ENCODE measurements at places on chromosomes 7 and 10.

- no peak for DNase-seq
Measured at GRCh38 chr7:90717296-90718060, 121.4 kb downstream of the CDK14 start.

GRCh38 chr10:14285941-14286560 is 44.7 kb downstream of the FRMD4A start:
- no peak for DNase-seq

- DNase-seq = no peak
Measured at GRCh38 chr7:32048970-32049491, 21.2 kb downstream of the PDE1C start.

GRCh38 chr10:58840840-58841435 is 328.3 kb downstream of the BICC1 start:
- no peak for DNase-seq

- no peak for DNase-seq
Measured at GRCh38 chr7:131970602-131971001, 414.2 kb upstream of the PODXL start.

DNA sequence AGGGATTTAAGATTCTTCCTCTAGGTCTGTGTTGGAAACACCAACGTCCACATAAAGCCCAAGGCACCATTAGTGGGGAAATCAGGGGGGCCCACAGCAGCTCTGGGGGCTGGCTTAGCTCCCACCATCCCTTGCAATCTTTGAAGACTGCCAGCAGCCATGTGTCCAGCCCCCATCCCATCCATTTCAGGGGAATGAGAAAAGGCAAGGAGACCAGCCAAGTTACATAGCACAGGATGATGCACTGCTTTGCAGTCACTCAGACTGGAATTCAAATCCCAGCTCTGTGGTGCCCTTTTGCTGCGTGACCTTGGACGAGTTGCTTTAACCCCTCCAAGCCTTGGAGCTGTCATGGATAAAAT is 108.9 kb upstream of the ZMIZ1 start:
- DNase-seq = no peak

GRCh38 chr10:15745751-15746150 is 26.0 kb upstream of the ITGA8 start:
- no peak for DNase-seq

- DNase-seq = no peak
Measured at GRCh38 chr10:5481121-5481520, 18.2 kb downstream of the CALML5 start.

- no peak for DNase-seq
Measured at GRCh38 chr7:41599760-41600159, 103.1 kb downstream of the INHBA start.

DNA sequence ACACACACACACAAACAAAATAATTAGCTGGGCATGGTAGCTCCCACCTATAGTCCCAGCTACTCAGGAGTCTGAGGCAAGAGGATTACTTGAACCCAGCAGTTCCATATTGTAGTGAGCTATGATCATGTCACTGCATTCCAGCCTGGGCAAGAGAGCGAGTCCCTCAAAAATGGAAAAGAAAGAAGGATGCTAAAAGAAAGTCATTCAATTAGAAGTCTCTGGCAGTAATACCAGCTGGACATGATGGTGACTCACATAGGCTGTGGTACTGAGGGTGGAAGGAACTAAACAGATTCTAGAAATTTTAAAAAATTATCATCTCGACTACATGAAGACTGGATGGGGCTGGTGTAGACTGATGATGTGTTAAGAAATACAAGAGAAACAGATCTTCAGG is 385.3 kb downstream of the ETV1 start:
- no peak for DNase-seq

GRCh38 chr7:91031757-91032156 is 232.5 kb upstream of the FZD1 start:
- DNase-seq = no peak

GRCh38 chr10:78494179-78494578 is 460.5 kb downstream of the RPS24 start:
- DNase-seq = no peak

- no peak for DNase-seq
Measured at GRCh38 chr7:50977421-50977820, 194.7 kb upstream of the GRB10 start.

DNA sequence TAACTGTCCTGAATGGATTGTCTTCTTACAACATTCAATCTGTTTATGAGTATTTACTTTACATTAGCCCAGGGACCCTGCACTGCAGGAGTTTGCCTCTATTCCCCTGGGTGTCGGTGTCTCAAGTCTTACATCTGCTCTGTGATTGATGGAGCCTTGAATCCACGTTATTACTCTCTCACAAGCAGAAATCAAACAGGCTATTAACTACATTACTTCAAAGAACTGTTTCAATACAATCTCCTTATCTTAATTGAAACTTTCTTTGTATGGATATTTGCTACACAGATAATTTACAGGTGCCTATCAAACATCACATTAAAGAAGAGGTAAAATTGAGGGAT is 3.1 kb upstream of the ARID5B start:
- DNase-seq = peak; percentile 22

DNA sequence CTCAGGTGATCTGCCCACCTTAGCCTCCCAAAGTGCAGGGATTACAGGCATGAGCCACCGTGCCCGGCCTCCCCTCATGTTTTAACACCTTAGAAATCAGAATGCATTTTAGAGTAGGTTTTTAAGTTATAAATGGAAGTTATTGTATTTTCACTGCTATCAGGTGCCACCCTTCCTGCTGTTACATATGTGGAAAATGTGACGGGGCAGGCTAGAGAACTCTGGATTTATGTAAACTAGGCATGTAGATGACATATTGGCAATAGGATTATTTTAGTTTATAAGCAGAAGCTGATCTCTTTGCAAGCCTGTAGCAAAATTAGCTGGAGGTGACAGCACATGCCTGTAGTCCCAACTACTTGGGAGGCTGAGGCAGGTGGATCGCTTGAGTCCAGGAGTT is 2.1 kb downstream of the CASP2 start:
- no peak for DNase-seq

GRCh38 chr10:29563420-29564035 is 71.2 kb downstream of the SVIL start:
- no peak for DNase-seq

- no peak for DNase-seq
Measured at GRCh38 chr10:92052088-92052487, 128.5 kb downstream of the BTAF1 start.

DNA sequence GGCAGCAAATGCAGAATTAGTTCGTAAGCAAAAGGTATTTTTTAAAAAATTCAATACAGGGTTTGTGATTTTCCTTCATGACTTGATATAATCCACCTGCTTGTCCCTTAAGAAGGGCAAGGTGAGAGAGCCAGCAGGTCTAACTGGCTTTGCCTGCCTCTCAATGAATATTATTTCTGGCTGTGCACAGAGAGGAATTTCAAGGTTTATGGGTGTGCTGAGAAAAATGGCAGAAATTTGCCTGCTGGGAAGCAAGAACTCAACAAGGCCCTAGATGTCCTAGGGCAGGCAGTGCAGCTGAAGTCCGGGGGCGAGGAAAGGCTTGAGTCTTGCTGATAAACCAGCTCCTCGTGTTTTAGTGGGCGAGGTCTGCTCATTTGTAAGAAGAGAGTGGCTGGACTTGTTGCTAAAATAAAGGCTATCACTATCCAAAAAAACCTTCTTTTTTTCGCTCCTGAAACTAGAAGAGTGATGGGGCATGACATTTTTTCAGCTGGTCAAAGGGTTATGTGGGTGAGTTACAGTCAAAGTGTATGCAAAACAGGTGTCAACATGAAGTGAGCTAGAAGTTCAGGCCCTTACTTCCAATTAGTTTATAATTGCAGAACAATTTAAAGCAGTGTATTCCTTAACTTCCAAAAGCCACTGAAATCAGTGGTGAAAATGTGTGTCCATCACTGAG is 385.8 kb upstream of the KLF6 start:
- DNase-seq = no peak

DNA sequence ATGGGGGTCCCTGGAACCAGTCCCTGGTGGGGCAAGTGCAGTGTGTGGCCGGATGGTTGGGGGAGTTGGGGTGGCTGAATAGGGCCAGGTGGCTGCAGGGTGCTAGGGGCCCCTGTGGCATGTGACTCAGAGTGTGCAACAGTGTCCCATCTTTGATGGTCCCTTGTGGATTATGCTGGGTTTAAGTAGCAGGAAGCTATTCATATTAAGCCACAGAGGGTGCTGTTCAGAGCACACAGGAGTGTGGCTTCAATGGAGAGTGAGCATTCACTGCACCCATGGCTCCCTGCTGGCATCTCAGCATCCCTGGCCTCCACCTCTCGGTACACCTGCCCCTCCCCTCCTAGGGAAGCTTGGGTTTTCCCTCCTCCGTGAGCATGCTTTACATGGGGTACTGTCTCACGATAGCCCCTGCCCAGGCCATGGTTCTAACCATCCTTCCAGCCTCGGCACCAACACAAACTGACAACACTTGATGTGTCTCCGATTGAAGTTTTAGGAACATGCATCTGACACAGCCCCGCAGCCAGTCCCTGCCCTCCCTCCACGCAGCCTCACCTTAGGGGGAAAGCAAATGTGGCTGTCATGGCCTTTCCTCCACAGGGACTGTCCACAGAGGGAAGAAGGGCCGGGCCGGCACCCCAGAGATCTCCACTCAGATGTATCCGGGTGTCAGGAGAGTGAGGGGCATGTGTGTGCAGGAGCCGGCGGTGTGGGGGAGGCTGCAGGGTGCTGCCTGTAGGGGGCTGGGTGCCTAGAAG is 30.4 kb upstream of the PPIF start:
- DNase-seq = no peak

- DNase-seq = no peak
Measured at GRCh38 chr7:27117887-27118491, 12.6 kb downstream of the HOXA4 start.

DNA sequence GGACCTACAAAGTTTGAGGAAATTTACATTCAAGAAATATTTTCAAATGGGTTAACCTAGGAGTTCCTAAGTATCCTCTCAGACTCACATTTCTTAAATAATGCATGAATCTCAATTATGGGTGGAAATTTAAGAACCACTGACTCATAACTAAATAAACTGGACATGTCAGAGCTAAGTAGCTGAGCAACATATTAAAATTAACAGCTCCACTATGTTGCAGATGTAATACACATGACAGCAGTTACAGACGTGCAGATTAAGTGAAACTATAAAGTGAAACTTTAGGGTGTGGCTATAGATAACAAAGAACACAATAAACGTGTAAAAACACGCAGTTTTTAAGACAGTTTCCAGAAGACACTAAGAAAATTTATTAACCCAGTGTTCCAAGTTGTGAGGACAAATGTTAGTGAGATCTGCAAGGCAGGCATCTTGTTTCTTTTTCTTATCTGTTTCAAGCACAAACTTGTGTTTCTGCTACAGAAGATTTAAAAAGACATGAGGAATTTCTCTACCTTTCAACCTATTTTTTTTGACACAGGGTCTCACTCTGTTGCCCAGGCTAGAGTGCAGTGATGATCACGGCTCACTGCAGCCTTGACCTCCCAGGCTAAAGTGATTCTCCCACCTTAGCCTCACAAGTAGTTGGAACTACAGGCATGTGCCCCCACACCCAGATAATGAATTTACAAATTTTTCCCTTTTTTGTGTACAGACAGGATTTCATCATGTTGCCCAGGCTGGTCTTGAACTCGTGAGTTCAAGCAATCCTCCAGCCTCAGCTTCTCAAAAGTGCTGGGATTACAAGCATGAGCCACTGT is 25.3 kb downstream of the DNMBP start:
- DNase-seq = no peak

GRCh38 chr7:16494955-16495719 is 29.6 kb upstream of the SOSTDC1 start:
- DNase-seq = no peak

GRCh38 chr7:89926701-89927100 is 227.6 kb upstream of the STEAP1 start:
- no peak for DNase-seq

DNA sequence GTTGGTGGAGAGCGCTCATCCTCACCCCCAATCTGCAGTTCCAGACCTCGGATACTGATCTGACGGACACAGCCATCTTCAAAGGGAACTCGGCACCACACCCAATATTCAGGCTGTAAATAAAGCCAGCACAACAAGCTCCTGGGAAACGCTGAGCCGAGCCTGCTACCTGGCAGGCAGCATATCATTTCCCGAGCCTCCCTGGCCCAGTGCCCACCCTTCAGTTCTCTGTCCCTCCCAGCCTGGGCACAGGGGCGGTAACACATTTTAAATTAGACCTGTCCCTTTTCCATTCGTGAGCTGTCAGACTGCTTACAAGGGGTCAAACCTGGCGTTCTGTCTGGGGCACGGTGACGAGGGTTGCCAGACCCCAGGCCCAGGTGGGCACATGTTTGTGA is 250.5 kb downstream of the ARHGAP12 start:
- no peak for DNase-seq

GRCh38 chr7:105298439-105298894 is 90.3 kb downstream of the SRPK2 start:
- no peak for DNase-seq

- DNase-seq = no peak
Measured at GRCh38 chr7:113873554-113874151, 45.2 kb downstream of the PPP1R3A start.

- DNase-seq = no peak
Measured at GRCh38 chr7:36217211-36217960, 64.3 kb downstream of the EEPD1 start.

DNA sequence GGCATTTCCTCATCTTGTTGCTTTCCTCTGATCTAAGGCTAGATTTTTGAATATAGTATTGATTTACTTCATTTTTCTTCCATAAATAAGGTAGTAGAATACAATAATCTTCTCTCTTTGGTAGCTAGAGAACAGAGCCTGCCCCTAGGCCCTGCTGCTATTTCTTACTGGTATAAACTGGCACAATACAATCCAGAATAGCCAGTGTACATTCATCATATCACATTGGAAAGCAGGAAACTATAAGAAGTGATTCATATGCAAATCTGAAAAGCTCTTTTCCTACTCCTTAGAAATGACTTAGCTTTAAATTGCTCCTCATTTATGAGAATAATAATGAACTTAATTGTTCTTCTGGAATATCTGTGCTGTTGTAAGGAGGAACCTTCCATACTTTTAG is 100.2 kb downstream of the KCND2 start:
- no peak for DNase-seq

GRCh38 chr10:116702165-116702564 is 40.2 kb downstream of the HSPA12A start:
- no peak for DNase-seq

- DNase-seq = no peak
Measured at GRCh38 chr10:127585519-127586023, 36.5 kb downstream of the NPS start.

GRCh38 chr7:132140341-132140740 is 435.9 kb downstream of the PLXNA4 start:
- no peak for DNase-seq
